ENCODE measurements at places on chromosomes 7 and 10.

DNA sequence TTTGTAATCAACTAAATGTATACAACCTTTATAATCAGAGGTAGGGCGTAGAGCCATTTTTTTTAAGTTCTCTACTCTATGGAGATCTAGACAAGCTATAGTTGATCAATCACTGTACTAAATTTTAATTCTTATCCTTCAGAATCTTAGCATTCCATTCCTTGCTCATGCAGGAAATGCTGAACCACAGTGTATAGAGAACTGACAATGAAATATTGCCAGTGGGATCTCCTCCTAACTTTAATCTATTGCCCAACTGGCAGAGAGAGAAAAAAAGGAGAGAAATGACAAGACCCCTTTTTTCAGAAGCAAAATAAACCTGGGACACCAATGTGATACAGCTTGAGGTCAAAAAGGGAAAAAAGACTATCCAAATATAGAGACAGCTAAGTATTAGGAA lies 26.4 kb upstream of the PPP3CB start:
- DNase-seq: no peak

DNA sequence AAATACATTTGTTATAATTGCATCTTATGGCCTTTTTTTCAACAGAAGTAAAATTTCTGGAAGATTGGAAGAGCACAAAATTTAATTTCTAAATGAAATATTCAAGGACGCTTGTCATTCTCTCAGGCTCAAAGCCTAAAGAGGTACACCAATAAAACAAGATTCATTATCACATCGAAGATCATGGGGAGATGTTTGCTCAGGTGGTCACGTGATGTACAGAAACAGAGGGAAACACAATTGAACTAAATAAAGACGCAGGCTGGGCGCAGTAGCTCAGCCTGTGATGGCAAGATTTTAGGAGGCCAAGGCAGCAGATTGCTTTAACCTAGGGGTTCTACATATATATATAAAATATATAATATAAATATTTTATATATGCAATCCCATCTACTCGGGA lies 37.3 kb upstream of the TMEM254 start:
- no peak for DNase-seq

GRCh38 chr7:28762651-28763050 lies 195.5 kb downstream of the TRIL start:
- DNase-seq: no peak

- DNase-seq: no peak
Measured at GRCh38 chr10:112915590-112916572, 34.2 kb upstream of the TCF7L2 start.

DNA sequence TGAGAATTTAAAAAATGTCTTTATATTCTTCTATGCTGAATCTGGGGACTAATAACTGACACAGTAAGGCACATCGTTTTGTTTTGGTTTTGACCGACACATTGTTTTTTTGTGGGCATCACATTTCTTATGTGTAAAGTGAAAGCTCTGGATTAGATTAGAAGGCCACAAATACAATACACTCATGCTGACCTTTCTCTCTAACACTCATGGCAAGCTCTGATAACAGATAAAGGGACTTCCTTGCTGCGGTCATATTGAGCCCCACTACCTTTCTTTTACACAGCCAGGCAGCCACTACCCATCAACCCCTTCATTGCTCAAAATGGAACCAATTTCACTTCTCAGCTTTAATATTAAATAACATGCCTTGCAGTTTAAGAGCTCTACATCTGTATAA lies 26.0 kb downstream of the PPP1R3A start:
- no peak for DNase-seq

DNA sequence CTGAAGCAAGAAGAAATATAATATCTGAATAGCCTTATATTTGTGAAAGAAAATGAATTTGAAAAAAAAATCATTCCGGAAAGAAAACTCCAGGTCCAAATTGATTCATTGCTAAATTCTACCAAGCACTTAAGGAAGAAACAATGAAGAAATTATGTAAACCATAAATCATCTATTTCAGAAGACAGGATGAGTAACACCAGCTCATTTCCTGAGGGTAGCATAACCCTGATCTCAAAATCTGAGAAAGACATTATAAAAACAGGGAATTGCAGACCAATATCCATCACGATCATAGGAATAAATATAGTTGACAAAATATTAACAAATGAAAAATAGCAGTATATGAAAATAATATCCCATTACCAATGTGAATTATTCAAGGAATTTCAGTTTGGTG lies 70.1 kb upstream of the RAB18 start:
- no peak for DNase-seq

DNA sequence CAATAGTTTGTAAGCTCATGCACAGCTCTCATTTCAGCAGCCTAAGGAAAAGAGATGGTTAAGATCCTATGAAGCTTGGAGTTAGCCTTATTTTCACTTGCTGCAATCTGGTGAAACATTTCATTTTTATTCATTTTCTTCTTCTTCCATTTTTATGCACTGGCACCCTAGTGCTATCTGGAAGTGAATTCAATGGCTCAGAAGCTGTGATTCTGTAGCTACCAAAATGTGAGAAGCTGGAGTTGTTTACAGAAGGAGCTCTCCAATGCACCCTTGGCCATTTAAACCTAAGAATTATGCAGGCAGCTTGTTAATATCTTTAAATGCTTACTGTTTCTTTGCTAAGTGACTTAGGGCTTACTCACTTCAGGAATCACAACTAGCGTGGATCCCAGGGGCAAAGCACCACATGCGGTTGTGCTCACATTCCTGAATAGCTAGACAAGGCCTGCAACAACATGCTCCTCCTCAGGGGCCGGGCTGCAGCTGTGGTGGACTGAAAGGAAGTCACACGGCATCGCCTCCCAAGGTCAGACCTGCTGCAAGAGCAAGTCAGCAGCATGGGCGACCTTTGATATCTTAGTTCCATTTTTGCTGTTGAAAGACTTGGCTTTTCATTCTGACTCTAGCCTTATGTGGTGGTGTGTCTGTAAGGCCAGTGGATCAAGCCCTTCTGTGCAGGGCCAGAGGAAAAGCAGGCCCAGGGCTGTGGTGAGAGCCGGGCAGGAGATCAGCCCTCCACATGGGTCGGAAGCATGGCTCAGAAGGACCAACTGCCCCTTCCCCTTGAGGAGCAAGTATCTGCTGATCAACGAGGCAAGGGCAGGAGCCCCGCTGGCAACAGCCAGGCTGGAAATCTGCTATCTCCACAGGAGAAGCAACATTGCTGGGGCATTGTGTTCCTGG lies 91.9 kb upstream of the MBL2 start:
- no peak for DNase-seq

GRCh38 chr7:106165337-106165736 lies 53.2 kb upstream of the SYPL1 start:
- DNase-seq: no peak
